Globus pallidus (tissue), 1 donor: ENCODE measurements at places on chromosomes 4 and X.

DNA sequence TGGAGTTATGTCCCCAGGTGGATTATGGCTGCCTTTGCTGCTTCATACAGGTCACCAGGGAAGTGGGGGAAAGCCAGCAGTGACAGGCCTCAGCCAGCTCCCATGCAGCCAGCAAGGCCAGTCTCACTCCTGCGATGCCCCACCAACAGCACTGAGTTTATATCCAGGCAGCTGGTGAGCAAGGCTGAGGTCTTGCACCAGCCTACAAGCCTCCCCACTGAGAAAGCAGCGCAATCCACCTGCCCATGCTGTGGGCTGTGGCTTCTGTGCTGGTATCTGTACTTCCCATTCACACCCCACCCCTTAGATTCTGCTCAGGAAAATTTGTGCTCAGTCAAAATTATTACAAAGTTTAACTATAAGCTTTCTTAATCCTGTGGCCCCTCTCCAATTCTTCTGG lies 153.5 kb downstream of the HHIP start:
- DNase-seq: no peak

- DNase-seq: no peak
These were observed 54.7 kb downstream of the FAM193A start for GRCh38 chr4:2591189-2591588.

GRCh38 chr4:99356992-99357391 lies 4.4 kb upstream of the ADH1C start:
- DNase-seq: no peak

DNA sequence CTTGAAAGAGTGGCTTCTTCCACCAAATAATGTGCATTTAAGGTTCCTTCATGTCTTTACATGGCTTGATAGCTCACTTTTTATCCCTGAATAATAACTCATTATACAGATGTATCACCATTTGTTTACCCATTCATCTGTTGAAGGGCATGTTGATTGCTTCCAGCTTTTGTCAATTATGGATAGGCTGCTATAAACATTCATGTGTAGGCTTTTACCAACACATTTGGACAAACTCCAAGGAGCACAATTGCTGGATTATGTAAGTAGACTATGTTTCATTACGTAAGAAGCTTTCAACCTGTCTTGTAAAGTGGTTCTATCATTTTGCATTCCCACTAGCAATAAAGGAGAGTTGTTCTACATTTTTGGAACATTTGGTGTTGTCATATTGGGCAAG lies 2637.0 kb downstream of the PCDH7 start:
- no peak for DNase-seq

- DNase-seq: no peak
These were observed 72.6 kb downstream of the GC start for GRCh38 chr4:71711044-71711984.
